ENCODE measurements at places on chromosomes 3 and 15.

GRCh38 chr15:51935466-51936104 lies 36.0 kb downstream of the LEO1 start:
- DNase-seq, result no peak

GRCh38 chr3:141231952-141232823 lies 563 bp downstream of the PXYLP1 start:
- DNase-seq, result peak; percentile 71

DNA sequence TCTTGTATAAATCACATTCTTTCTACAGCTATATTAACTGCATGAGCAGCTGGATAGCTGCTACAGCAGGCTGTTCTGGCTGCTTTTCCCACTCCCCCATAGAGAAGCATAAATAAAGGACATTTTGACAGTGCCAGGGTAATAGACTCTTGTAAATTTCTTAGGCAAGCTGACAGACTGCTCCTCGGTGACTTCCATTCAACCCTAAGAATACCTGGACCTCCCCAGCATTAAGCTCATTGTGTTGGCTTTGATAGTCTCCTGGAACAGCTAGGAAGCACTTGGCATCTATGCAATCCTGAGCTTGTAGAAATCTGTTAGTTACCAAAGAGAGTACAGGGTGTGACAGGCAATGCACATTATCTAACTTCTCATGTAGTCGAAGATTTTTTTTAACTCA lies 475.4 kb downstream of the AGBL1 start:
- no peak for DNase-seq

- DNase-seq, result no peak
Observed at GRCh38 chr15:56272454-56272853, 28.8 kb upstream of the RFX7 start.

DNA sequence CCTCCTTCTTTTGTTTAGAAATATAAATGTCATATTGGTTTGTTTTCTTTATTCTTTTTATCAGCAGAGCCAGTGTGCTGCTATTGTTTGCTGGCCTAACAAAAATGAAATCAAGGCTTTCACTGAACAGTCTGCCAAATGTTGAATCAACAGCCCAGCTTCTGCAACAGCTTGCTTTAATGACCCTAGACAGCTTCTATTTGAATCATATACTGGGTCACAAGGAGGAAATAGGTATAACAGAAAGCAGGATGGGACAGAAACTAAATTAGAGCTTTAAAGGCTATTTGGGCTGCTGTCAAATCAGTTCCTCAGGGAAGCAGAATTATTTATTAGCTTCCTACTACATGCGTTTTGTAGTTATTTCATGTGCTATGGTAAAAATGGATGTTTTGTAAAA lies 12.1 kb upstream of the DNAJC13 start:
- no peak for DNase-seq

- DNase-seq, result no peak
Observed at GRCh38 chr3:124760601-124761000, 30.3 kb downstream of the UMPS start.

DNA sequence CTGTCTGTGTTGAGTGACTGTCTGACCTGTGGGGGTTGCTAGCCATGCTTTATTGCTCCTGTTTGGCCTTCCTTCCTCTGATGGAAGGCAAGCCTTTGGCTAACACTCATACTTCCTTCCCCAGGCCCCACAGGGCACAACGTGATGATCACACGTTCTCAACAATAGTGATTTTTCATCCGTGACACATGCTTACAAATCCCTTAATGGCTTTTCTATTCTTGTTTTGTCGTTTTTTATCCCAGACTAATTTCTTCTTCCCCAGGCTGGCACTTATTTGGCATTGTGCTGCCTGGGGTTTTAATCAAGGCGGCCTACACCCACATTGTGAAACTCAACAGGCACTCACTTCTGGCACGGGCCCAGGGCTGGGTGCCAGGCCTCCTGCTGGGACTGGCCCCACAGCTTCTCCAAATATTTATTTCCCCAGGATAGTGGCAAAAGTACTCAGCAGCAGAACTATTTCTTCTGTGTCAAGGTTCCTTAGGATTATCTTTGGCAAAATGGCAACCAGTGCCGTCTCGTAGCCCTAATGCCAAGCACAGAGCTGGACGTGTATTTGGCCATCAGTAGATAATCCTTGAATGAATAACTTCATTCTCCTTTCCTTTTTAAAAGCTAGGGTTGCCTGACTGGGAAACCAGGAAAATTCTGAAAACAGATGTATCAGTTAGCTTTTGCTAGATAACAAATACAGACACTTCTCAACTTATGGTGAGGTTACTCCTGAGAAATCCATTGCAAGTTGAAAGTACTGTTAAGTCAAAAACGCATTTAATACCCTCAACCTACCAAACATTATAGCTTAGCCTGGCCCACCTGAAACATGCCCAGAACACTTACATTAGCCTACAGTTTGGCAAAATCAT lies 30.6 kb downstream of the CMTM7 start:
- DNase-seq, result no peak

- DNase-seq, result no peak
Observed at GRCh38 chr3:138477120-138477519, 42.7 kb downstream of the ESYT3 start.

DNA sequence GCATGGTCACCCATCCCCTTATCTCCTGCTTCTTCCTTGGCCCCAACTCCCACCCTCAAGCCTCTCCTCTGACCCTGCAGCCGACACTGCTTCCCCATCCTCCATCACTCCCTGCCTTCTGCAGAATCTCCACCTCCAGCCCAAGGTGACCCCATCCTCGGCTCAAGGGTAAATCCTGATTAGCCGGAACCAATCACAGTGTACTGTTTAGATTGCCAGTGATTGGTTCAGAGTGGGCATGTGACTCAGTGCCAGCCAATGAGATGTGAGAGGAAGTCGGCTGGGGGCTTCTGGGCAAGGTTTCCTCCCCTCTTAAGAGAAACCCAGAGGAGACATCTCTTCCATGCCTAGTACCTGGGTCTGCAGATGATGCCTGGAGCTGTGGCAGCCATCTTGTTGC lies 10.3 kb downstream of the CACNA2D2 start:
- no peak for DNase-seq

DNA sequence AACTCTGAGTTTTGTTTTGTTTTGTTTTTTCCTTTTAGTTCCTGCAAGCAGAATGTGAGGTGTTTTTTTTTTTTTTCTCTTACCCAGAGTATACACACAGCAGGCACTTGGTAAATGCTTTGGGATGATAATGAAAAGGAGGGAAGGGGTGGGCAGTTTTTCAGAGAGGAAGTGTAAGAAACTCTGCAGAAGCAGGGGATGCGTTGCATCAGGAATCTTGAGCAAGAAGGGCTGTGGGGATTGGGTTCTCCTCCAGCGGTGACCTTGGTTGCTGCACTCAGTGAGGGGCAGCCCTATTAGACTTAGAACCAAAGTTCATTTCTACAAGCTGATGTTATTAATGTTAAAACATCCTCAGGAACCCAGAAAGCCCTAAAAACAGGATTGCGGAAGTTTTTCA lies 32.2 kb upstream of the TMEM158 start:
- no peak for DNase-seq

- DNase-seq, result no peak
Observed at GRCh38 chr3:151908399-151908798, 35.0 kb downstream of the SUCNR1 start.

DNA sequence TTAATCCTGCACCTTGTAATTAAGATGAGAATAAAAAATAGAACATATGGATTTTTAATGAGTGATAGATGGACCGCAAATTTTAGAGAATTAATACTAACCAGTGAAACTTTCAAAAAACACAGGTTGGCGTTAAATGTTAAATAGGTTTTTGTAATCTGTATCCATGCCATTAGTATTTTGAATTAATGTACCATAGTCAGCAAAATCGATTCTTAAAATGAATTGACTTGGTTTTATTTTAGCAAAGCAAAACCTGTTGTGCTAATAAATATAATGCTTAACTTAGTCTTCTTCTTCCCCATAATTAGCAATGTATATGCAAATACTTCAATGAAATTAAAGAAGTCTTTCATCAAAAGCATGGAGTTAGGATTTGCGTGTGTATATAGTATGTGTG lies 63.1 kb downstream of the EPHA6 start:
- DNase-seq, result no peak

- DNase-seq, result no peak
Observed at GRCh38 chr3:53236112-53236841, 19.5 kb downstream of the TKT start.

DNA sequence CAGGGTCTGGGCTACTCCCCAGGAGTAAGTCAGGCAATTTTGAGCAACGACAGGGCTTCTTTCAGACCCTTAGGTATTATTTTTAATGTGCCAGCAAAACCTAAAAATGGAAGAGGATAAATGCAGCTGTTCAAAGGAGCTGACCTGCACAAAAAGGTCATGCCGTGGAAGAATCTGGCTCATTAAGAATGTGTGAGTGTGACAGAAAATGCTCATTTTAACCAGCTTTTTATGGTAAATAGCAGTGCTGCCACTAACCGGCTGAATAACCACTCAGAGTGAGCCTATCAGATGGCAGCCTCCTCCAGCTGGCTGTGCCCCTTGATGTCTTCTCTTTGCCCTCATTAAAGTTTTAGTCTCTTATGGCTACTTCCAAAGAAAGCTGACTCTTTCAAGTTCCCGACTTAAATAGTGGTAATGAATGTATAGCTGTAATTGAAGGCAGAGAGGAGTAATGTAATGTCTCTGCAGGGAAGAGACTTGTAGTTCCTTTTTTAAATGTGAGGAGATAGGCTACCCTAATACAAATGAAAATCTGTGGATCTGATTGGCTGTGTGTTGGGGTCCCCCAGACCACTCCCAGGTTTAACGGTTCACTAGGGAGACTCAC lies 9.5 kb upstream of the FSTL1 start:
- DNase-seq, result no peak

GRCh38 chr15:86384186-86384585 lies 304.5 kb downstream of the AGBL1 start:
- DNase-seq, result no peak

DNA sequence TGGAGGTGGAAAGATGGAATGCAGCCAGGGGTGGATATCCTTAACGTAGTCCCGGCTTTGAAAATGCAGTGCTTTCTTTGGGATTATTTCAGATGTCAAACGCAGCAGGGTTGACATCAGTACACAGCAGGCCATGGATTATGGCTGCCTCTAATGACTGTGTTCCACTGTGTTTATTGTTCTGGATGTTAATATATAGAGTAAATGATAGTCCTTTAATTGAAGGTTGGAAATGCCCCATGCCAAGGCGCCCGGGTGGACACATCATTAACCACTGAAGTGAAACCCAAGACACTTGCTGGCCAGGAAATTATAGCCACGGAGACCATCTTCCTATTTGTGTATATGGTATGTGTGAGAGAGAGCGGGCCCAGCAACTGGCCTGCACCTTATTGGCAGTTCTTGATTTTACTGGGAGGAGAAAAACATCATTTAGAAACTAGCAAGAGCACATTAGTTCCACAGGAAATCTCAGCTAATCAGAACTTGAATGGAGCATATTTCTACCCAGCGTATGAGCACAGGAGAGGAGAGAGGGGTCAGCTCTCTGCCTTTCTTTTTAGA lies 254.9 kb upstream of the RASGRP1 start:
- no peak for DNase-seq

Measured in activated effector memory CD4-positive, alpha-beta T cell treated with anti-CD3 and anti-CD28 coated beads, Interleukin-2, amount 50 U/mL, for 16 hours (primary cell).